Activated T-cell treated with anti-CD3 and anti-CD28 coated beads, Interleukin-2, amount 50 U/mL, for 48 hours (primary cell): ENCODE measurements at places on chromosomes 7 and 10.

- DNase-seq, result no peak
Measured at GRCh38 chr10:109215291-109216075, 707.8 kb downstream of the XPNPEP1 start.

DNA sequence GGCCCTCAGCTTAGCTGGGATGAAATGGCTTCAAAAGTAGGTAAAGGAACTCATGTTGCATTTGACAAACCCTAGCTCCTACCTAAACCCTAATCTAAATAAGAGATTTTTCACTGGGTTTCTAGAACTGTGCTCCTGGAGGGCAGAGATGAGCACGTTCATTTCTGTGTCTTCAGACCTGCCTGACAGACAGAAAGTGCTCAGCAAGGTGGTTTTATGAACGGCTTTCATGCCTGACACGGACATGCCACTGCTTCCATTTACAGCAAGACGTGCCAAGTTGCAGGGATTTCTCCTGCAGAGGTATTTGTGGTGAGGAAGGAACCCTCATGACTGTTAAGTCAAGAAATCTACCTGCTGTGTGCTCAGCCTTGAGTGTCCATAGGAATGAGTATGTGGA lies 83.5 kb upstream of the KMT2C start:
- no peak for DNase-seq

GRCh38 chr7:129529643-129530042 lies 27.3 kb downstream of the SMKR1 start:
- DNase-seq, result no peak

DNA sequence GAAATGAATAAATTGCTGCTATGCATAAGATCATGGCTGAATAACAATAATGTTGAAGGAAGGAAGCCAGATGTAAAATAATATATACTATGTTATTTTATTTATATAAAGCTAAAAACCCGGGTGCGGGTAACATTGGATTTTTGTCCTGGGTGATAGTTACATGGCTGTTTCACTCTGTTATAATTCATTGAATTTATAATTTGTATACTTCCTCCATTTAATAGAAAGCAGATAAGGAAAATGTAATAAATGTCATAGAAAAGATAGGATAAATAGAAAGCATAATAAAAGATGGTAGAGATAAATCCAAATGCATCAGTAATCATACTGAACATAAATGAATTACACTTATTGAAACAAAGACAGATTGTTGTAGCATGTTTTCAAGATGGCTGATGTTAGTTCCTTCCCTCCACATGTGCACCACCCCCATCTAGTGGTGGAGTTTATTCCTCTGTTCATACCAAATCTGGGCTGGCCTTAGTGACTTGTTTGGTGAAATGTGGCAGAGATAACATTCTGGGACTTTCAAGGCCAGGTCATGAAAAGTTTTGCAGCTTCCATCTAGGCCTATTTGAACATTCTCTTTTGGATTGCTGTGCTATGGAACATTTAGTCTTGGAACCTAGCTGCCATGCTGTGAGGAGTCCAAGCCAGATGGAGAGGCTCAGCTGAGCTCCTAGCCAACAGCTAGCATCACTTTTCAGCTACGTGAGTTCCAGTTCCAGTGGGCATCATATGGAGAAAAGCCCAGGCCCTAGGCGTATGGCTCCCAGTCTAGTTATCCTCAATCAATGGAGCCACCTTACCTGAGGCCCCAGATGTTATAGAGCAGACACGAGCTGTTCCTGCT lies 46.9 kb downstream of the AHCYL2 start:
- peak; percentile 63 for DNase-seq

DNA sequence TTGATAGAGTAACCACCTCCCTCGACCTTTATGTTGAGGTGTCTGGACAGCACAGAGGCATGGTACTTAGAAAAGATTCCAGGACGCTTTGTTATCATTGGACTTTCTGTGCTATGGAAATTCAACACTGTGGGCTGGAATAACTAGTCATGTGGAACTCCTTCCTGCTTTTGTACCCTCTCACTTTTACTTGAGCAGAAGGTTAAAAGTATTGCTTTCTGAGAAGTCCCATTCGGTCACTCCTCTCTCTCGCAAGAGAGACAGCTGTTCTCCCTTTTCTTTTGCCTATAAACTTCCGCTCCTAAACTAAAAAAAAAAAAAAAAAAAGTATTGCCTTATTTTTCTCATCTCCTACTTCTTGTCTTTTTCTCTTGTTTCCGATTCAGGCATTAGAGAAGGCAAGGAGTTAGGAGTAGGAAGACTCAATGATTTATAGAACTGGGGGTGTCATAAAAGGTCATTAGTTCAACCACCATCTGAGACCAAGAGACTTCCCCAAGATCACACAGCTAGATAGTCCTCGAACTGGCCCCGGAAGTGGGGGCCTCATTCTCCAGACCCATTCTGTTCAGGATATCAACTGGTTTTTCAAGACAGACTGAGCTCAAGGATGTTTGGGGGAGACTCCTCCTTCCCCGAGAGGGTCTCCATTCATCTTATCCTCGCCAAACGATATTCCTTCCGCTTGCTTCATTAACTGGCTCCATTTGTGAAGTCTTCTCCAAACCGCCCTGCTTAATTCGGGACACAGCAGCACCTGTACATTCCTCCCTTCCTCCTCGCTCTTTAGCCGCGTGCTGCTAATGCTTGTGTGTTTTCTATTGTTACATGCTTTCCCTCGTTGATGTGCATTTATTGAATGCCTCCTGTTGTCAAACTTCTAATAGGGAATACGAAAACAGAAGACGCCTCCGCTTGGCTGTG lies 995 bp upstream of the INPP5F start:
- DNase-seq, result no peak

DNA sequence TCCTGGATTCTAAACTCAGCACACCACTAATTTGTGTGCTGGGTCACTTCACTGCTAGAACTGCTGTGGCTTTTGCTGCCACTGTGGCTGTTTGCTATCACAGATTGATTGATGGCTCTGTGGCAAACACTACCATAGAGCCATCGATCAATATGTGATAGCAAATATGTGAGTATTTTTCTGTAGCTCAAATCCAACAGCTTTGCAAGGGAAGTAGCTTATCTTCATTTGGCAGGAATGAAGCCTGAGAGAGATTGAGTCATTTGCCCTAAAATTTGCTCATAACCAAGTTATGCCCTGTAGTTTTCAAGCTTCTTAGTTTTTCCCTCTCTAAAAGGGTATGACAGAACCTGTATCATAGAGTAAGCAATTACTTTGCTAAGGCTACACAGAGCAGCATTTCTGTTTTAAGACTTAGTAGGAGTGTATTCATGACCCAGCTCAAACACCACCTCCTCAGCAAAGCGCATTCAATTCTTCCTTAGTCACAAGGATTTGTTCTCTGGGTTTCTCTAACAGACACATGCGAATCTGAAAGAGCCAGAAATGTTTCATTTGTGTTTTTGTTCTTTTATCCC lies 43.1 kb downstream of the MINPP1 start:
- DNase-seq, result no peak

DNA sequence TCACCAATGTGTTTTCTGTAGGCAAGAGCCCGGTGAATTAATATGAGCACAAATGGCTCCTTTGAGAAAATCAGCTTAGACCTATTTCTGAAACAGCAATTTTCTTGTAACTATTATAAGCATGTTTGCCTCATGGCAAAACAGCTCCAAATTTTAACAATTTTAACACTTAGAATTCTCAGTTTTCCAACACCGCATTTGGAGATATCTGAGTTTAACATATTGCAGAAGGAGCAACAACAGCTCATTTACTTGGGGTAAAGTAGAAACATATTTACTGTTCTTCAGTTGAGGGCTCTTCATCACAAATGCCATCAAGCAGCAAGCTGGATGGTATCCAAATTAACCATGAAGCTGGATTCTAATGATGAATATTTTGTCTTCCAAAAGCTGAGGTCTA lies 134.0 kb upstream of the SLC26A5 start:
- no peak for DNase-seq

DNA sequence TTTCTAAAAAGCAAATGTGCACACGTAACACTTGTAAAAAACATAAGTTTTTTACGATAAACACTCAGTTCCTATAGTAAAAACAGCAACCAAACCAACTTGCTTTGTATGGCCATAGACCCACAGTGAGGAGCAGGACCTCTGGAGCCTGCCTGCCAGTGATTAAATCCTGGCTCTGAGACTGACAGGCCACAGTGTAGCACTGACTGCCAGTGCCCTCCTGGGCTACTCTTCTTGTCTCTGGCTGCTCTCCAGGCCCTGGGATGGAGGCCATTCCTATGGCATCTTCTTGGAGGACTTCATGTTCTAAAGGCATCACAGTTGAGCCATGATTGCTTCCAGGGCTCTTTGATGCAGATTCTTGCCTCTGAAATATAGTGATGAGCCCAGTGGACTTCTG lies 22.7 kb upstream of the TMEM254 start:
- no peak for DNase-seq

DNA sequence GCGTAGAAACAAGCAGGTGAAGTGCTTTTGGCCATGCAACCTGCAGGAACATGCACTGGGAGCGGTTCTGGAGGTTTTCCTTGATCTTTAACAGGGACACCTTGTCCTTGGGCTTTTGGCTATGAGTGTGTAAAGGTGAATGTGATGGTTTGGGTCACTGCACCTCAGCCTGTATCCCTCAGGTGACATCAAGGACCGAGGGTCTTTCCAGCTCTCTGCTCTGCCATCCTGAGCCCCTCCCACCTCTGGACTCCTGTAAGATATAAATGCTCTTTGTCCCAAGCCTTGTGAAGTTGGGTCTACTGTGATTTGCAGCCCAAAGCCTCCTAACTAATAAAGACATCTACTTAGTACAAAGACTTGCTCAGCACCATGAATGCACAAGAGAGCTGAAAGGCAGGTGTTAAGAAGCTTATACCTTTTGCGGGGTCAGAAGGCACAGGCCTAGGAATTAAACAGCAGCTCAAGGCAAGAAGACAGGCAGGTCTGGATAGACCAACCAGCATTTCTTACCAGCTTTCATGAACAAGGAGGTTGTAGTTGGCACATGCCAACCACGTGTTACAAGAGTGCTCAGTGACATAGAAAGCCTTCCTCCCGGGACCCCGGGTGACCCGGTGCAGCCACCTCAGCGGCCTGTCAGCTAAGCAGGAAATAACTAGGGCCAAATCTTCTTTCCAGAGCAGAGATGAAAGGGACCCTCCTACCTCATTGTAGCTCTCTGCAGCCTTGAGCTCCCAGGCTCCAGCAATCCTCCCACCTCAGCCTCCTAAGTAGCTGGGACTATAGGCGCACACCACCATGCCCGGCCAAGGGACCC lies 89.9 kb downstream of the CARD11 start:
- no peak for DNase-seq

- no peak for DNase-seq
Measured at GRCh38 chr7:34236057-34236456, 330.7 kb downstream of the BMPER start.

GRCh38 chr7:107387128-107387527 lies 82.7 kb upstream of the GPR22 start:
- DNase-seq, result no peak

GRCh38 chr10:14448197-14448990 lies 117.7 kb upstream of the FRMD4A start:
- no peak for DNase-seq

DNA sequence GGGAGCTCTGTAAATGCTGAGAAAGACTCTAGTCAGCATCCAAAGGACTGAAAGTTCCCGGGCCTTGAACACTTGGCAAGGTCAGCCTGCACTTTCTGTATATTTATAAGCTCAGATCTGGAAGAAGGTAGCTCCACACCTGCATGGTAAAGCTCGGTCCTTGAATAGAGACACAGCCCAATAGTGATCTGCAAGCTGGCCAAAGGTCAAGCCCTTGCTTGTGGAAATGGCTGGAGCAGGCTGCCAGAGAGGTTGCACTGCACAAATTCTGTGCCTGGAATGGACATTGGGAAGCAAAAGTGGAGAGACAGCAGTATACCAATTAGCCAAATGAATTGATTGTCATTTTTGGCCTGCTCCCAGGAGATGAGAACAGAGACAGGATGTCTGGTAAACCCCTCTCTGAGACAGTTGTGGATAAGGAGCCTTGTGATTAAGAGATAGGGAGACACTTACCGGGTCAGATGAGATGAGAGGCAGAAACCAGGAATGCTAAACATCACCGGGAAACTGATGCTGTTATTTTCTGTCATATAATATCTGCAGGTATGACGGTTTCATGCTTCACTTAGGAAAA lies 8.0 kb upstream of the FRA10AC1 start:
- no peak for DNase-seq

GRCh38 chr10:115762029-115762428 lies 511.0 kb downstream of the GFRA1 start:
- no peak for DNase-seq

DNA sequence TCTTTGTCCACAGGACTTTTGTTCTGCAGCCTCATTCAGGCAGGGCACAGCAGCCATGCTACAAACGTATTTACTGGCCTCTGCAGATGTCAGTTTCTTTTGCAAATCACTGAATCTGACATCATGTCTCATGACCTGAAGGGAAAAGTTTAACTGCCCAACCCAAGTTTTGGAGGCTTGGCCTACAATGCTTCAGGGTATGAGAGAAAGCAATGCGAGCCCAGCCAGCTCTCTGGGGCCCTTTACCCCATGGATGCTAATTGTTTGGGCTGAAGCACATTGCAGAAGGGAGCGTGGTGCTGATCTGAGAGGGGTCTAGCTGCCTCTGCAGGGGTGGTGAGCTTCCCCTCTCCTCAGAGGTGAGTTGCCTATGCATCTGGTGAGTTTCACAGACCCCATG lies 179.9 kb upstream of the CXCL12 start:
- no peak for DNase-seq

- DNase-seq, result no peak
Measured at GRCh38 chr7:16795624-16796023, 9.2 kb downstream of the AGR2 start.

GRCh38 chr7:6179620-6180343 lies 92.6 kb downstream of the CYTH3 start:
- DNase-seq, result no peak

DNA sequence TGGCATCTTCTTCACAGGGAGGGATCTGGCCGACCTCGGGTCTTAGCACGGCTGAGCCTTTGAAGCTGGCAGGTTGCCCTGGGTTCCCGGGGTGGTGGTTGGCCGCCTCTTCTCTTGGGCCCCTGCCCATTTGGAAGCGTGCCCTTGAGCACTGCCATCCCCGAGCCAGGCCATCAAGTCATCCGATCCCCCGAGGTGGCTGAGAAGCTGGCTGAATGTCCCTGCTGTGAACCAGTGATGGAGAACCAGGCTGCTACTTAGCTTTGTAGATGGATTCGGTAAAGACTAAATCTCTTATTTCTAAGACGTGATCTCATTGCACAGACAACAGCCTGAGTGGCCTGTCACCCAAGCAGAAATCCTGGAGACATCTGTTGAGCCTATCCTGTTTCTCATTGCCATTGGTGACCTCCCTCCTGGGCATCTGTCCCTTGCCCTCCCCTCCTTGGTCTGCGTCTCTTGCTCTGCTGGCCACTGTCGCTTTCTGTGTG lies 74.3 kb downstream of the GRK5 start:
- DNase-seq, result no peak

GRCh38 chr7:110988890-110989501 lies 101.9 kb upstream of the LRRN3 start:
- no peak for DNase-seq
